Activated naive CD4-positive, alpha-beta T cell (primary cell): ENCODE measurements at places on chromosomes 7 and 10.

- DNase-seq: no peak
Measured at GRCh38 chr7:125326666-125327255, 397.1 kb upstream of the POT1 start.

DNA sequence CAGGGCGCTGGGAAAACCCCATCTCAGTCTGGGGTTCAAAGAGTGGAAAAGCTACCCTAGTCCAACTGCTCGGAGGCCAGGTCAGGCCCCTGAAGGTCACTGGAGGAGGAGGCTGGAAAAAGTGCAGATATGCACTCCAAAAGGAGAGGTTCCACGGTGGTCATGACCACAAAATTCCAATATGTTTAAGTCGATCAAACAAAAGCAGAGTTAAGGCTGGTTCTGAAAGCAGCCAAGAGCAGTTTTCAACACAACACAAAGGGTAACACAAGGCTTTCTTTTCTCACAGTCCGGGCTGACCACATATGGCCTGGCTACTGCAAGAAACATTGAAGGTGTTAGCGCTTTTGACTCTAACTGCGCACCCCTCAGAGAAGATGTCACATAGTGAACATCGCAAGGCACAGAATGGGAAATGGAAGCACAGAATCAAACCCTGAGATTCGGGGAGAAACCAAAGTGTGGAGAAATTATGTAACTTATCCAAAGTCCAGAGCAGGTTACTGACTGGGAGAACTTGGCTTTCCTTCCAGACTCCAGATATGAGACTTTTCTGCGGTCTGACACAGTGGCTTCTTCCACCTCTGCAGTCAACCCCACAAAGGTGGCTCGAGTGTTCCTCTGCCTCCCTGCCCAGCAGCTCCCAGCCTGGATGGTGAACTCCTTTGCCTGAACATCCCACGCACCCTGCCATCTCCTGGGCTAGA lies 1.3 kb upstream of the GRB10 start:
- DNase-seq: no peak

GRCh38 chr7:80240265-80241025 lies 105.8 kb downstream of the GNAI1 start:
- DNase-seq: no peak

- no peak for DNase-seq
Measured at GRCh38 chr7:151103973-151104372, 17.7 kb downstream of the AGAP3 start.

- no peak for DNase-seq
Measured at GRCh38 chr10:112213098-112213823, 29.7 kb upstream of the GPAM start.

- no peak for DNase-seq
Measured at GRCh38 chr10:62665771-62666170, 138.7 kb upstream of the ADO start.

GRCh38 chr10:35388197-35388596 lies 51.9 kb downstream of the CCNY start:
- DNase-seq: no peak

DNA sequence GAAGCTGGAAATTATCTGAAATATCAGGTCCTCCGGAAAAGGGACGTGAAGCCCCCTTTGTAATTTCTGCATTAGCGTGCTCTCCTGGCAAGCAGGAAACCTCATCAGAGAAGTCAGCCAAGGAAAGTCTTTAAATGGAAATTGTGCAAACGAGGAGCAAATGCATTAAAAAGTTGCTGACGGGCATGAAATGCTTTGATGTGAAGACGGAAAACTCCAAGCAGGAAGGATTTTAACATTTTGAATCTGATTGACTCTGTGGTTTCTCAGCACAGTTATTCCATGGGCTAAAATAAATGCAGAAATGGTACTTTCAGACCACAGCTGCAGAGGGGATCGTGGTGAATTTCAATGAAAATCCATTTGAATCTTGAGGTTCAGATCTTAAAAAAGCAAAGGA lies 167.8 kb downstream of the AHR start:
- DNase-seq: no peak

DNA sequence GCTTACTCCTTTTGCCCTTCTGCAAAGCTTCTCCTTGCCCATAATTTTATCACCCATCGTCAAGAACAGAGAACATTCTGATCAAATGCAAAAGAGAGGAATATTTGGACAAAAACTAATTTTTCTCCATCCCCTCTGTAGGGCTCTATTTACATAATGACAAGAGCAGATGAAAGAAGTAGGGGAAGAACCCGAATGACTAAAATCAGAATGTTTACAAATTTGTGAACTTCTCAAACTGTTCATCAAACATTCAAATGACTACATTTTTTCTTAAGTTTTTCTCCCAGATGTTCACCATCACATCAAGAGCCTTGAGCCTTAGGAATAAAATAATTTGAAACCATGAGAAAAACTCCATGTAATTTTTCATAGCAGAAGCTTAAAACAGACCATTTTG lies 119.4 kb downstream of the DGKI start:
- DNase-seq: no peak

DNA sequence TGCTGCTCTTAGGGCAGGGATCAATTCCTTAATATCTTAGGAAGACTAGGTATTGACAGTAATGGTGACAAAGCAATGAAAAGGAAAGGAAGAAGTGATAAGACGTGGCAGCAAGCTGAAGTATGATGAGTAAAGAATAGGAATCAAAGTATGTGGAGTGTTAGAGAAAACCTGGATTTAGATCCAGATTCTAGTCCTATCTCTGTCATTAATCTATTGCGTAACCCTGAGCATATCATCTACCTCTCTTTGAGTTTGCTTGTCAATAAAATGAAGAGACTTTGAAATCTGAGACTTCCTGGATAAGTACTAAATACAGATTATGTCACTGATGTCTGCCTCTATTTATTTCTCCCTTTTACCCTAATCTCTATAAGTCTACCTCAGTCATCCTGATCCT lies 89.2 kb downstream of the PTEN start:
- DNase-seq: no peak

GRCh38 chr10:22325272-22326144 lies 4.6 kb downstream of the BMI1 start:
- peak; percentile 27 for DNase-seq

GRCh38 chr7:105454095-105454747 lies 65.5 kb upstream of the SRPK2 start:
- DNase-seq: no peak

DNA sequence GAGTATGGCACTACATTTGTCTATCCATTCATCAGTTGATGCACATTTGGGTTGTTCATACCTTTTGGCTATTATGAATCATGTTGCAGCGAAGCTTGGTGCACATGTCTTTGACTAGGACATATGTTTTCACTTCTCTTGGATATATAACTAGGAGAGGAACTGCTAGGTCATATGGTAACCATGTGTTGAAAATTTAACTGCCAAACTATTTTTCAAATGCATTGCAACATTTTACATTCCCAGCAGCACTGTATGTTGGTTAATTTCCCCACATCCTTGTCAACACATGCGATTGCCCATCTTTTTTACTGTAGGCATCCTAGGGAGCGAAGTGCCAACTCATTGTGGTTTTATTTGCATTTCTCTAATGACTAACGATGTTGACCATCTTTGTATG lies 183.4 kb downstream of the PRKCQ start:
- DNase-seq: no peak

- DNase-seq: no peak
Measured at GRCh38 chr7:16951483-16952080, 69.8 kb upstream of the AGR3 start.
